Common myeloid progenitor, CD34-positive (primary cell): ENCODE measurements at places on chromosomes 7 and 10.

GRCh38 chr10:51312817-51313216 is 238.5 kb downstream of the PRKG1 start:
- no peak for DNase-seq

DNA sequence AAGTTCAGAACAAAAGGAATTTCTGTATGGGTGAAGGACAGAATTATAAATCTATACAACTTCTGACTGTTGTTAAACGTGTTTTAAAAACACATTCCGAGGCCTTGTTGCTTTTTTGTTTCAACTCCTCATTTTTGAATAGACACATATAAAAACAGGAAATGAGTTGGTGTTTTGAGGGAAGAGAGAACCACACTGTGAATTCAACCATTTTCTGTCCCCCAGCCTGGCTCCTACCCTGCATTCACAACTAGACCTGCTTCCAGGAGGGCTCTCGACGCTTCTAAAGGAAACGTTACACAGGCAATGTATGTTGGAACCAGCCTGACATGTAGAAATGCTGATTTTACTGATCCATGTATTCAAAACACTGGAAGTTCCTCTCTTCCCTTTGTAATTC is 76.5 kb downstream of the OR13A1 start:
- peak; percentile 31 for DNase-seq

GRCh38 chr10:67603701-67604100 is 92.3 kb downstream of the CTNNA3 start:
- no peak for DNase-seq

DNA sequence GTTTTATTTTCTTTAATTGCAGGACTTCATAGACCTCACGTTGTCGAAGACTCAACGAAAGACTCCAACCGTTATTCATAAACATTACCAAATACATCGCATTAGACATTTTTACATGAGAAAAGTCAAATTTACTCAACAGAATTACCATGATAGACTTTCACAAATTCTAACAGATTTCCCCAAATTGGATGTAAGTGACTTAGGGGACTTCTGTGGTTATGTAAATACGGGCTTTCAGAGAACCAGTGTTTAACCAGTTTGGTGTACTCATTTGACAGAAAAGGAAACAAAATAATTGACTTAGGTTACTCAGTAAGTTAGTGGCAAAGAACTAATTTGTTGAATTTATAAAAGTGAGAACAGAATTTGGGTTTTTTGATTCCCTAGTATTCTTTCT is 4.2 kb downstream of the GTPBP4 start:
- DNase-seq: no peak

- DNase-seq: no peak
Observed at GRCh38 chr10:87085537-87085936, 9.1 kb downstream of the GLUD1 start.

DNA sequence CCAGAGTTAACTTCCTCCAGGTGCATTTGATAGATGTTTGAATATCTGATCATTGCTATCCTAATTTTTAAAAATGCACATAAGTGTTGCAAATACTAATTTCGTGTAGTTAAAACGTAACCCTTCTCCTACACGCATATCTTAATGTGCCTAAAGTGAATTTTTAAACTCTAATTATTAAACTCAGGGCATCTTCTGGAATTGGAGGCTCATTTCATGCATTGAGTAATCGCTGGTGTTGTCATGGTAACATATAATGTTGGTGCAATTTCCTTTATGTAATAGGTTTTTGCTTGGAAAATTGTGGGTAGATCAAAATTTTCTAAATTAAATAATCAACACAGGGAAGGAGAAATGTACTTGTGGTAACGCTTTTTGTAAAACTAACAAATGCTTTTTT is 56.2 kb downstream of the ARMC3 start:
- DNase-seq: no peak

GRCh38 chr7:129169171-129169671 is 19.2 kb upstream of the SMO start:
- peak; percentile 65 for DNase-seq

- no peak for DNase-seq
Observed at GRCh38 chr7:132475669-132476116, 100.6 kb downstream of the PLXNA4 start.

DNA sequence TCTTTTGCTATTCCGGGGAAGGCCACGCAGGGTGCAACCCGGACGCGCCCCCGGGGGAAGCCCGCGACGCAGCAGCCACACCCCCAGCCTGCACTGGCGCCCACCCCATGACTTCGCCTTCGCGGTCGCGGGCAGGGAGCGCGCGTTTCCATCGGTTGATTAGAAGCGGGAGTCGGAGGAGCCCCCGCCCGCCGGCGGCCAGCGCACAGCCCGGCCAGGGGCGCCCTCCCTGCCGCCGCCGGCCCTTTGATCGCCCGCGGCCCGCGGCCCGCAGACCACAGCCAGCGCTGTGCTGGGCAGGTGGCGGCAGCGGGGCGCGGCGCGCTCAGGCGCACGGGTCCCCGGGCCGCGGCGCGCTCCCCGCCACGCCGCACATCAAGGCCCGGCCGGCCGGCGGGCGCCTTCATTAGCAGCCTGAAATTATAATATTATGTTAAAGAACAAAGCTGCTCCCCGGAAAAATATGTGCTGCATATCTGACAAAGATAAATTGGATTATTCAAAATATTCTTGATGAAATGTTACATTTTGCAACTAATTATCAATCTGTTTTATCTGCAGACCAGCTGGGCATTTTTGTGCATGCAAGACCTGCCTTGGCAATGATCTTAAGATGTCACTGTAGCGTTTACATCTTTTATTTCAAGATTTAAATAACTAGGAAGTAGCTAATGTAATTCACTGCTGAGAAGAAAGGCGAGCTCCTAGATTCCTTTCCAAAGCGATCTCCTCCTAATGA is 160.7 kb upstream of the MKI67 start:
- DNase-seq: peak; percentile 52

DNA sequence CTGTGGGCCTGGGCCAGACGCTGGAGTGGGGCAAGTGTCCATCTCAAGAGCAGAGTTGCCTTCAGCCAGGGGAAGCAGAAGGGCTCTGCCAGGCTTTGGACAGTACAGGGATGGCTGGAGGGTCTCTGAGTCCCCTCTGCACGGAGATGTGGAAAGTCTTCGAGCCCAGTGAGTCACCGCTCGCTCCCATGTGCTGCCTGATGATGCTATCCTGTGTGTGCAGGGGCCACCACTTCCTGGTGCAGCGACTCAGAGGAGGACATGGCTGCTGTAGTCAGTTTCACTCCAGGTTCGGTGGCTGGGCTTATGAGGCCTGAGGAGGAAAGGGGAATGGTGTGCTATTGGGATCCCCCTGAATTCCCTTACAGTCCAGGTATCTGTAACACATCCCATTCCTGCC is 6.0 kb downstream of the ADCYAP1R1 start:
- peak; percentile 46 for DNase-seq

DNA sequence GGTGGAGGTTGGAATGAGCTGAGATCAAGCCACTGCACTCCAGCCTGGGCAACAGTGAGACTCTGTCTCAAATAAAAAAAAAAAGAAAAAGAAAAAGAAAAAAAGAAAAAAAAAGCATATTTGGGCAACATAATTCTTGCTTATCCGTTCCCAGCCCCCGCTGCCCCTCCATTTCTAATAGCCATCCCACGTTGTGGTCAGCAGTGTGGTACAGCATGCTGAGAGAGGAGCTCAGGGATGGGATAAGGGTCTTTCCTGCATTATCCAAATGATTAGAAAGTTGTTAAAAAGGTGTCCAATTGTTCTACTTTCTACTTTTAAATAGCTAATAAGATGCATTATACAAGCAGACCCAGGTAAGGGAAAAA is 104.9 kb upstream of the ZNF92 start:
- DNase-seq: no peak

DNA sequence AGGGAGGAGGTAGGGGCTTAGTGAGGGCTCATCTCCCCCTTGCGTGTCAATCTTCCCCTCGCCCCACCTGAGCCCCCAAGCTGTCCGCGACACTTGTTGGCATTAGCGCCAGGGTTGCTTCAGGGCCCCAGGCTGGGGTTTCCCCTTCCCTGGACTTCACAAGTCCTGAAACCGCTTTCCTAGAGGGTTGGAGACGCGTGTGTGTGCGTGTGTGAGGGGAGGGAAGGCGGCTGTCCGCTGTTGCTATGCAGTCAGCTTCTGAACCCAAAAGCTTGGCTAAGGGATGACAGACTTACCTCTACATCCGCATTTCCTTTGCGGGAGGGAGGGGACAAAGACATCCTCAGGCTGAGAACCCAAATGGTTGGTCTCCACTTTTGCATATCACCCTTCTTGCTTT is 803 bp downstream of the GOLGA7B start:
- DNase-seq: peak; percentile 41

- DNase-seq: no peak
Observed at GRCh38 chr10:91345716-91346115, 64.4 kb upstream of the HECTD2 start.

GRCh38 chr10:35467186-35467585 is 130.9 kb downstream of the CCNY start:
- no peak for DNase-seq

- DNase-seq: peak; percentile 45
Observed at GRCh38 chr7:92609921-92610518, 19.8 kb upstream of the FAM133B start.

- DNase-seq: no peak
Observed at GRCh38 chr10:98881789-98882188, 353.9 kb downstream of the HPSE2 start.

GRCh38 chr10:84352251-84352842 is 24.0 kb downstream of the CCSER2 start:
- DNase-seq: peak; percentile 63

DNA sequence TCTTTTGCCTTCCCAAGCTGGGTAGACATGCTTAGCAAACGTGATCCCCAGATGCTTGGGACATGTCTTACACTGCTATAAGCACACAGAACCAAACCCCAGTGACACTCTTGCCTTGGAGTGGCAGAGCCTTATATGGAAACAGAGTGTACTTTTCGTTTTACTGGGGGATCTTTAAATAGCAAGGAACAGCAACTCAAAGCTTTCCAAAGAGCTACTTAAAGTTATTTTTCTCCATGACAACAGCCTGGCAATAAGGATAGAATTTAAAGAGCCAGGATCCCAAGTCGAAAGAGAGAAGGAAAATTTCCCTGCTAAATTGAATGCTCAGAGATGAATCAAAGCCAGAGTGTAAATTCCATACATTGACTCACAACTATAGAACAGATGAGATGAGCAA is 67.8 kb downstream of the ZNF365 start:
- DNase-seq: no peak

- no peak for DNase-seq
Observed at GRCh38 chr7:128194533-128195282, 46.4 kb upstream of the LEP start.

GRCh38 chr7:157014635-157015555 is 4.4 kb upstream of the MNX1 start:
- no peak for DNase-seq

DNA sequence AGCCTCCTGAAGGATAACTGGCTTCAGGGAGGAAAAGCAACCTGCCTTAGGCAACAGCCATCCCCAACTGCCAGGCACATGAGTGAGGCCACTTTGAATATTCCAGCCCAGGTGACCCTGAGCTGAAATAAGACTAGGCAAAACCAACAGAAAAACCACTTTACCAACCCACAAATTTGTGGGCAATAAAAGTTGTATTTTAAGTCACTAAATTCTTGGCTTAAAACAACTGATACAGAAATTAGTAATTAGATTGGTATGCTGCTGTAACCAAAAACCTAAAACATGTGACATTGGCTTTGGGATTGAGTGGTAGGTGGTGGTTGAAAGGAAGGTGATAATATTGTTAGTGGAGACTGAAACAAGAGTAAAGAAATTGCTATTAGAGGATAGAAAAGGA is 39.9 kb downstream of the ABCB4 start:
- DNase-seq: no peak

GRCh38 chr7:132053871-132054270 is 497.4 kb upstream of the PODXL start:
- no peak for DNase-seq

DNA sequence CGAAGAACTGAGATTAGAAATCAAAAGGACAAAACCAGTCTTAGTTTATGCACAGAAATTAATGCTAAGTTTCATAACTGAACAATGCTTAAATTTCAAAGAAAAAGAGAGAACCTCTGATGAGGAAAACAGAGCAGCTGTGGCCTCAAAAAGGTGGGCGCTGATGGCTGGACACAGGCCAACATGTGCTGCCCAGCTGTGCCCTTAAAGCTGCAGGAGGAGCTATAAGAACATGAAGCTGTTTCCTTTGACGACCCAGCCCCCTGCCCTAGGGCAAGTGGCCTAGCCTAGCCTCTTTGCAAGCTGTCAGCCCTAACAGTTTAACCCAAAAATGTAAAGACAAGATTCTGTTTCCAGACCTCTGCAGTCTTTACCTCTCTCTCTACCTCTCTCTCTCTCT is 107.7 kb downstream of the GRID1 start:
- DNase-seq: no peak

DNA sequence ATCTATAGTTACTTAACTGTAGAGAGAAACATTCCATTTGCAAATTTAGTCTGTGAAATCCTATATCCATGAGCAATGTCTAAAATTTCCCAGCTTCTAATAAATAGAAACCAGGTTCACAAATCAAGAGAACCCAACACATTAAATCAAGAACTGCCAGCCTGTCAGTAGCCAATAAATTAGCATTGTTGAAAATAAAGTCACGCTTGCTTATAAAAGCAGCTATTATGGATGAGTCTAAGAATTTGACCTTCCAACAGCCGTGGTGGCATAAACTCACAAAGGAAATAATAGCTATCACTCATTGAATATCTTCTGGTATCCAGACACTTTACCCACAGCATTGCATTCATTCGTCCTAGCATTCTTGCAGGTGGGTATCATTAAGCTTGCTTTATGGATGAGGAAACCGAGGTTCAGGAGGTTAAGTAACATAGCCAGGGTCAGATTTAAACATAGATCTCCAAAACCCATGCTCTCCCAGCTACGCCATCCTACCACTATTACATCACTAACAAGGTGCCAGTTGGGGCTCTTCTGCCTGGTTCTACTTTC is 260.1 kb upstream of the YAE1 start:
- no peak for DNase-seq

GRCh38 chr7:111878785-111879184 is 316.5 kb upstream of the IMMP2L start:
- no peak for DNase-seq

DNA sequence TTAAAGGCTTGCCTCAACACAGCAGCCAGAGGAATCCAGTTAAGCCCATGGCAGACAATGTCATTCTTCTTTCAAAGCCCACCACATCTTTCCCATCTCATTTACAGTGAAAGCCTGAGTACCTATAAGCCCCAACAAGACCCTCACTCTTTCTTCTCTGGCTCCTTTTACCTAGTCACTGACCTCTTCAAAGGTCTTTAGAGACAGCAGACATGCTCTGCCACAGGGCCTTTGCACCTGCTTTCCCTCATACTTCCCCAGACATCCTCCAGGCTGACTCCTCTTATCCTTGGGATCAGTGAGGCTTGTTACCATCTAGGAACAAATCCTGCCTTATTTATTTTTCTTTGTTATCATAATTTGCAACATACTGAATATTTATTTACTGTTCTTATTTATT is 17.8 kb downstream of the HYAL4 start:
- DNase-seq: no peak

DNA sequence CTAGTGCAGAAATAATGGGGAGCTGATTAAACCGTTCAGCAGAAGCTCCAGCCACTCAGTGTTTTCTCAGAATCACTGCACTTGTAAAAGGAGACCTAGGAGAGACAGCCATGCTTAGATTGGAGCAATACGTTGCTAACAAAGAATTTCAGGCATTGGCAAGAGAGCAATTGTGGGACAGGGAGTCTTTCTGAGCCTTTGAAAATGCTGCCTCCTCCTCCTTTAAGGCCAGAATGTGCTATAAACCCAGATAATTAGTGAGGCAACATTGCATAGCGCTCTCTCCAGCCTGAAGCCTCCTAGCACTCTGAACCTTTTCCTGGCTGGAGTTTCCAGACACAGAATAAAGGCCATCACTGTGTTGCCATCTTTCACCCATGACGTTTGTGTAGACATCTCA is 18.5 kb upstream of the PTPRN2 start:
- DNase-seq: no peak
